Endothelial cell (in vitro differentiated cells): ENCODE measurements at places on chromosomes 5 and 9. TPM values are rescaled to one million over a fixed set of nuclear protein-coding genes. Genes with fewer than 3 reads are reported as not detected.

DNA sequence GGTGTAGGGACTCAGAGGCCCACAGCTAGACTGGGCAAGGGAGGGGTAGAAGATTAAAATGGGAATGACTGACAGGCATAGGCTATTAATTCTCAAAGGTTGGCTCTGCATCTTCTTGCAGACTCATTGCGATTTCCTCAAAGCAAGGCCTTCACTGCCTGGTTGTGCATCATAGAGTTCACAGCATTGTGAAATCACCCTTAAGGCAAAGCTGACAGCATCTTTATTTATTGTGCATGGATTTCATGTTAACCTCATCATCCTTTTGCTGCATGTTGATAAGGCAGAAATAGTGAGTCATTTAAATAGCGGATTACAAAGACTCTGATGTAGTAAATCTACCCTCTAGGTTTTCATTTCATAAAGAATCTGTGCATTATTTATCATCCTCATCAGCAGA is 13.6 kb upstream of the PALM2AKAP2 start:
- no peaks in the 10 kb centered on the region for H3K36me3 ChIP-seq
- no peak for DNase-seq
- H3K27me3 ChIP-seq: peaks cover 1% of the 10 kb centered on the region
- no peak overlapping the region for H3K4me3 ChIP-seq
- no peak overlapping the region for H3K27ac ChIP-seq
- no peaks in the 10 kb centered on the region for H3K4me1 ChIP-seq

- peak overlapping the region; percentile 36 for H3K27ac ChIP-seq
- peaks cover 29% of the 10 kb centered on the region for H3K4me1 ChIP-seq
- H3K27me3 ChIP-seq: peaks cover 12% of the 10 kb centered on the region
Observed at GRCh38 chr5:54646356-54647101, 129.0 kb downstream of the SNX18 start.

DNA sequence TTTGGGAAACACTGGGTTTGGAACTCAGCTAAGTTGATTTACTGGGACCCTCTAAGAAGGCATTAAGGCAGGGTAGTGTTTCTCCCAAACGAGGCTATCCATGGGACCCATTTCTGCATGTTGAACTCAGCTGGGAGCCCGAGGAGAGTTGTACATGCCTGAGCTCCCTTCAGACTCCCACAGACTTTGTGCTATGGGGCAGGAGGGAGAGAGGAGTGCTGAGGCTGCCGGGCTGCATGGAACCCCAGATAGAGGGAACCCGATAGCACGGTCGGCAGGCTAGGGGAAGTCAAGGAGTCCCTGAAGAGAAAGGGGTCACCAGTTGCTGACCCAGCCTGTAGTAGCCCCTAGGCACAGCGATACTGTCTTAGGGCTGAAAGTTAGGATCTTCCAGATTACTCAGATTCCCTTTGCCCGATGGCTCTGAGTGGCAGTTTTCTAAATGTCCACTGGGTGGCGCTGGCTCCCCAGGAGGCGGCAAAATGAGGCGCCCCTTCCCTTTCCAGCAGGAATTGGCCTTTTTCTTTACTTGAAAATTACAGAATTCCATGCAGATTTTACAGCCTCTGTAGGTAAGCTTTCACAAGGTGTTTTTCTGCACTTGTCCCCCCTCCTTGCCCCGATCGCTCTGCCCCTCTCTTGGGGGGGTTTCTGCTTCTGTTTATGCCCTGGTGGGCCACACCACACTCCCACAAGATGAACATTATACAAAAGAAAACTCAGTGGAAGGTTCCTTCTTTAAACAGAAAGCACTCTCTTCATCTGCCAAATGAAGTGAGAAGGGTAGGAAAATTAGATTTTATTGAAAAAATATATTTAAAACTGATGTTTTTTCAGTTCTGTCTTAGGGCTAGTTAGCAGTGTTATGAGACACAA is 17.8 kb downstream of the NANS start:
- no peak overlapping the region for H3K4me3 ChIP-seq
- DNase-seq: peak; percentile 82
- H3K27me3 ChIP-seq: peaks cover 2% of the 10 kb centered on the region
- H3K4me1 ChIP-seq: peaks cover 5% of the 10 kb centered on the region
- no peak overlapping the region for H3K27ac ChIP-seq

DNA sequence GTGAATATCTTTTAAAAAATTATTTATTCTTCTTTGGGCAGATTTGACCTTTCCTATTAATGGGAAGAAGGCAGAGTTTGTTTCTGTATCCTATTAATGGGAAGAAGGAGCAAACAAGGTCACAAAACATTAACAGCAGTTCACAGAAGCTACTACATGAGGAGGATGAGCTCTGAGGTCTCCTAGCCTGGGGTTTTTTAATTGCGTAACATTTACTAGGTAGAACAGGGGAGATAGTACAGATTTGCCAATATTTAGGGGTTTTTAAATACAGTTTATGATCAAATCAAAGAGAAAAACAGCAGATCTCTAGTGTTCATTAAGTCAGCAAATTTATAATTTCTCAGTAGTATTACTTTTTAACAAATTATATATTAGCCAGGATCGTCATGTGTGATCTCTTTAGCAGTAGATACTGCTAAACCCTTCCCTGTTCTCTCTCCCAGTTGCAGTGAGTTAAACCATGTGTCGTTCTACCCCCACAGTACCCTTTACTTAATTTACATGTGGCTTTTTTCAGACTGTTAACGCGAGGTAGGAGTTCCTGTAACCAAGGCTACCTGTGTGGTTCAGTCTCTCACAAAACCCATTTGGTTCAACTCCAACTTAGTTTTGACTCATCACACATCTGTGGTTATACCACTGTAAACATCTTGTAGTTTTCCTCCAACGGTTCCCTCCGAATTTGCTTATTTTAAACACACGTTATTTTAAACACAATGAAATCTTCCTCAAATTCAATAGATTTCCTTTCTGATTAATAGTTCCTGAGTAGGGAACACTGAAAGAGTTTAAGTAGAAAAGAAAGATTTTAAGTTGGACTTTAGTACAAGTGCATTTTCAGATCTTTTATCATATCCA is 13.3 kb downstream of the SLC25A46 start:
- H3K4me1 ChIP-seq: peaks cover 2% of the 10 kb centered on the region
- H3K4me3 ChIP-seq: no peak overlapping the region
- DNase-seq: no peak

GRCh38 chr9:72362680-72363139 is 2.3 kb downstream of the ZFAND5 start:
- peak; percentile 5 for DNase-seq
- peaks cover 22% of the 10 kb centered on the region for H3K36me3 ChIP-seq
- H3K4me1 ChIP-seq: peaks cover 45% of the 10 kb centered on the region
- H3K4me3 ChIP-seq: peak overlapping the region; percentile 99
- H3K27me3 ChIP-seq: peaks cover 17% of the 10 kb centered on the region

GRCh38 chr5:115594128-115595047 is 7.9 kb downstream of the TICAM2 start:
- H3K36me3 ChIP-seq: no peaks in the 10 kb centered on the region
- no peaks in the 10 kb centered on the region for H3K4me1 ChIP-seq
- peaks cover 1% of the 10 kb centered on the region for H3K27me3 ChIP-seq
- no peak overlapping the region for H3K27ac ChIP-seq
- no peak overlapping the region for H3K4me3 ChIP-seq

GRCh38 chr5:141513627-141514329 is 24.9 kb downstream of the PCDHGC5 start:
- peaks cover 26% of the 10 kb centered on the region for H3K27me3 ChIP-seq
- H3K27ac ChIP-seq: peak overlapping the region; percentile 93
- DNase-seq: peak; percentile 72
- H3K4me1 ChIP-seq: peaks cover 65% of the 10 kb centered on the region

Gene AFAP1L1
- total RNA-seq: 393 TPM
